ENCODE measurements at places on chromosomes 2 and 18. TPM values are rescaled to one million over a fixed set of nuclear protein-coding genes. Genes with fewer than 3 reads are reported as not detected.

DNA sequence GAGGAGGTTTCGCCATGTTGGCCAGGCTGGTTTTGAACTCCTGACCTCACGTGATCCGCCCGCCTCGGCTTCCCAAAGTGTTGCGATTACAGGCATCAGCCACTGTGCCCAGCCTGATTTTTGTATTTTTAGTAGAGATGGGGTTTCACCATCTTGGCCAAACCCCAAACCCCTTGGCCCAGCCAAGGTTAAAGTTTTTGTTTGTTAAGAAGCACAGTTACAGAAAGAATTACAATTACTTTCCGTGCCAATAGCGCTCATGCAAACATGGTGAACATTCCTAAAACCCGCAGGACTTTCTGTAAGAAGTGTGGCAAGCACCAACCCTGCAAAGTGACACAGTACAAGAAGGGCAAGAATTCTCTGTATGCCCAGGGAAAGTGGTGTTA is 26.1 kb downstream of the ITSN2 start:
- no peak for DNase-seq

GRCh38 chr2:45754131-45755010 is 102.9 kb downstream of the PRKCE start:
- no peak for DNase-seq

GRCh38 chr18:74774486-74774885 is 176.8 kb downstream of the ZNF407 start:
- no peak for DNase-seq

GRCh38 chr2:156229724-156230362 is 102.7 kb downstream of the NR4A2 start:
- DNase-seq, result no peak

Gene SIGLEC15
- total RNA-seq, result not detected

Gene ADD2
- 4.2 TPM for total RNA-seq

- DNase-seq, result peak; percentile 40
Observed at GRCh38 chr18:22563164-22563583, 145.5 kb upstream of the CTAGE1 start.

Gene CXCR4
- 21.3 TPM for total RNA-seq

DNA sequence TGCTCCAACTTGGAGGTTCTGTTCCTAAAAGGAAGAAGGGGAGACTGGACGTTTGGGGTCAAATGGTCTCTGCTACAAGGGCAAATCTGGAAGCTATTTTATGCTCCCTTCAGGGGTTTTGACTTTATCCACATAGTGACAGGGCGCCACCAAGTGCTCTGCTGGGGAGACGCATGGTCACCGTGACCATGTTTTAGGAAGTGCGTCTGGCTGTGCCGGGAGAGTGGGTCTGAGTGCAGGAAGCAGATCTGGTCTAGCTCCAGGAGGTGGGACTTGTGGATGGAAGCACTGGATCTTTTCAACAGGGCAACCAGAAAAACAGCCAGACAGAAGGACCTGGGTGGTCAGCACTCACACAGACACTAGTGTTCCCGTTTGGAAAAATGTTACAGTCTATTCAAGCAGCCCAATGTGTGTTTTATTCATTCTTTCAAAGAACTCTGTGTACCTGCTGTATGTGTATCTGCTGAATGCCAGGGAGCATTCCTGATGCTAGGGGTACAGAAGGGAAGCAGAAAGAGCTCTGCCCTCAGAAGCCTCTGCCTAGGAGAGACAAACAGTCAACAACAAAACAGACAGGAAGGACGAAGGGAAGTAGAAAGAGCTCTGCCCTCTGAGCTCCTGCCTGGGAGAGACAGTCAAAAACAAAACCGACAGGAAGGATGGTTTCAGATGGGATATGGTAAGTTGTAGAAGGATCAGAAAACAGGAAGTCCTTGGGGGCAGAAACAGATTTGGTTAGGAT is 14.3 kb downstream of the IMPA2 start:
- peak; percentile 65 for DNase-seq

DNA sequence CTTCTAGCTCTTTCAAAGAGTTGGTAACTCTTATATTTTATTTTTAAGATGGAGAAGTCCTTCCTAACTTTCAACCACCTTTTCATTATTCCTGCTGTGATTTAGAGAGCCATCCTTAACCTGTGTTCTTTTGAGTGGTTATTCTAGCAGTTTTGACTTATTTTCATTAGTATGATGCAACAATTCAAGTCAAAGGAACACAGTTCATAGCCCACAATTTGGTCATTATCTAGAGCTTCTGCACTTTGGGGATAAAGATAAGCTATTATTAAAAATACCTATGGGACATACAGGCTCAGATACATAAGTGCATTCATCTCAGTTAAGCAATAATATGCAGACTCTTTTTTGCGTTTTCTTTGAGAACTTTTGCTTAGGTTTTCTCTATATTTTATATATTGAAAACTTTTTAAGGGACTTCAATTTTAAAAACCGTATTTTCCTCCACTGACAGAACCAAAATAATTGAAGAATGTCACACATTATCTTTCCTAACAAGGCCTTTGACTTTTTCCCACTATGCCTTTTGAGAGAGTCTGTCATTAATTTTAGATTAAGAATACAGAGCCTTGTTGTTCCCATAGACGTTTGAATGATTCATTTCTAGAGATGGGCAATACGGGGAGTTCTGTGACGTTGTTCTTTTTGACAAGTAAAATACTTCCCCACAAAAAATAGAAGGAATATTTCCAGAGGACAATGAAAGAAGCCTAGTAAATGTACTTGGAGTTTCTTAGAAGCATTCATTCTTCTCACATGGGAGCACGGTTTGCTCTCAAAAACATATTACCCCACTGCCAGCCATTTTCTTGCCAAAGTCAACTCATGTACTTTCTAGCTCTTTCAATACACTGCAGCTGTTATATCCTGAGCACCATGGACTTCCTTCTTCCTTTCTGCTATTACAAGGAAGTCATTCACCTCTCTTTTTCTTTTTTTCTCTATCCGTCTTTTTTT is 42.9 kb upstream of the RASGRP3 start:
- no peak for DNase-seq

GRCh38 chr2:219252570-219252899 is 508 bp upstream of the TUBA4B start:
- no peak for DNase-seq

Gene DYNAP
- total RNA-seq, result not detected

- DNase-seq, result no peak
Observed at GRCh38 chr18:8595445-8595844, 13.8 kb upstream of the RAB12 start.

DNA sequence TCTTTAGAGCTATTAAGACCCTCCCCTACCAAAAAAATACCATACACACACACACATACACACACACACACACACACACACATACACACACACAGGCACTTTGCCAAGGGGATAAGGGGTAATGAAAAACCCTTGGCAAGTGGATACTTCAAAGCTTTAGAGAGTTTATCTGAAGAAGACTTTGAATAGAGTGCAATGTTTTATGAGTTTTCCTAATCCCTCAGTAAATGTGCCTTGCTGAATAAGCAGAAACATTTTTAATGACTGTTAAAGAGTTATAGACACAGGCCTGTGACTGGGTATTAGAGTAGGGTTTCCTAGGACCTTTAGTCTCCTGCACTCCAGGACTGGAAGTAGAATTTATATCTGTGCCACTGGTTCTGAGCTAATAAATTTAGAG is 75.5 kb upstream of the CTAGE1 start:
- no peak for DNase-seq

DNA sequence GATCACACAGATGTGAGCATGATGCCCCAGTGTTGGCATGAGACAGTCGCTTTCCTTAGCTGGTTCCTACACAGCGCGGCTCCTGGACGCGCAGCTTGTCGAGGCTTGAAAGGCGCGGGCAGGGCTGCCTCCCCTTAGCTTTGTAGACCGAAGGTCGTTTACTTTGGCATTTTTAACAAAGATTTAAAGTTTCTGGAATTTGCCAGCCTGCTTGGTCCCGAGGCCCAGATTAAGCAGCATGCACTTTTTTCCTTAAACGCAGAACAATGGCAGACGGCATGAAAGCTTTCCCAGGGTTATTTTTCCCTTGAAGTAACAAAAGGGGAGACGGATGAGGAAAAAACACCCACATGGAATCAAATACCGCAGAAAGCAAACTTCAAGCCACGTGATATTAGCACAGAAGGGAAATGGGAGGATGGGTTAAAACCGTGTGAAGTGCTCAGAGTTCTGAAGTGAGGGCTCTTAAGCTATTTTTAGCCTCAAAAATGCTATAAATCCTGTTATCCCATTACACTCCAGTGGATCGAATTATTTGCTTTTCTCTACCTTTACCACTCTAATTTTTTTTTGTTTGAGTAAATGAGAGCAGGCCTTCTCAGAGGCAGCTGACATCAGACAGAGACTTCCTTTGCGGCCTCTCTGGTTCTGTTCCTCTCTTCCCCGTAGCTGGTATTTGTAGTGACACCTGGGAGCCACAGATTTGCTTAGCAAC is 55.7 kb downstream of the NPAS2 start:
- DNase-seq, result no peak

DNA sequence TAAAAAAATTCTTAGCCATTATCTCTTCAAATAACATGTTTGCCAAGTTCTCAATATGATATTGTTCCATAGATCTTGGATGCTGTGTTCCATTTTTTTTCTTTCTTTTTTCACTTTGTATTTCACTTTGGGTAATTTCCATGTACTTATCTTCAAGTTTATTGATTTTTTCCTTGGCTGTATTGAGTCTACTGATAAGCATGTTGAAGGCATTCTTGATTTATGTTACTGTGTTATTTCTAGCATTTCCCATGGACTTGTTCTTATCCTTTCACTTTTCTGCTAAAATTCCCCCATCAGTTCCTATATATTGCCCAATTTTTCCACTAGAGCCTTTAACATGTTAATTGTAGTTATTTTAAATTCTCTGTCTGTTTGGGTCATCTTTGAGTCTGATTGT is 50.8 kb upstream of the CHN1 start:
- no peak for DNase-seq
